ENCODE measurements at places on chromosomes 2 and 18.

- no peak for DNase-seq
These were observed 327.1 kb upstream of the CDH2 start for GRCh38 chr18:28504066-28504465.

GRCh38 chr2:197711578-197711977, 6.4 kb downstream of the MARS2 start:
- no peak for DNase-seq

DNA sequence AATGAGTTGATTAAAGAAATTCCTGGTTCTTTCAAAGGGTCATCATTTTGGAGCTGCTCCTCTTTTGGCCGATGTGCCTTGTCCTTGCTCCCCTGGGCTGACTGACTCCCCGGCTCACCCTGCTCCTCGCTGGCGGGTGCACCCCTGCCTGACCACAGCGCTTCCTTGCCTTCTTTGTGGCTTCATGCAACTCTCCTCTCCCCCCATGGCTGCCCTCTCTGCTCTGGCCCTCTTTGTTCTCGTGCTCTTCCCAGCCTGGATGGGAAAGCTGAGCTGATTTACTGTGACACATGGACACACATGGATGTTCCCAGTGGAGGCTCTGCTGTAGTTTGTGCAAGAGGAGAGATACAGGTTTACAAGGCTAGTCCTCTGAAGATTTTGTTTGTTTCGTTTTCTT, 234.6 kb downstream of the HAUS1 start:
- no peak for DNase-seq

DNA sequence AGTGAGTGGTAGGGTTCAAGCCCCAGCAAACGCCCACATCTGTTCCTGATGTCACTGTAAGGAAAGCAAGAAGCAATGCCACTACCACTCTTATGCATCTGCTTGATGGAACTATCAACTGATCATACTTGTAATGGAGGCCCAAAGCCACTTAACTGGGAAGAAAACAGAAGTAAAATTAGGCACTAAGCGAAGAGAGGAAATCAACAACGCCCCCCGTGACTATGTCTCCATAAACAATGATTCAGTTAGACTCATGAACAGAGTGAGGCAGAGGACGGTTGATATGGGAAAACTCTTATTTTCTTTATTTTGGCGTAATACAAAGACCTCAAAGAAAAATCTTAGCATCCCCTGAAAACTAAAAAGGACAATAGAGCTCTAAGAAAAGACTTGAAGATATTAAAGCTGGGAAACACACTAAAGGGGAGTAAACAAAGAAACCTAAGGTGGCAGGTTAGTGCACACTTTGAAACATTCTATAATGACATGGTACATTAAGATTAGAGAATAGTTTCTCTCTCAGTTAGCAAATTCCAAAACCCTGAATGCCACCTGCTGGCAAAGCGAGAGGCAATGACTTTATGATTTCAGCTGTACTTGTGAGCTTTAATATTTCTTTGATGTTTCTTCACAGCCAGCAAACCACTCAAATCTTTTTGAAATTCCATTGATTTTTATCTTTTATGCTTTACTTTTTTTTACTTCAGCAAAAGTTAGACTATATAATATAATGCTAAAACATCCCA, 86.5 kb downstream of the LRP2 start:
- DNase-seq: no peak

GRCh38 chr2:19989342-19989666, 601 bp downstream of the WDR35 start:
- DNase-seq: no peak

DNA sequence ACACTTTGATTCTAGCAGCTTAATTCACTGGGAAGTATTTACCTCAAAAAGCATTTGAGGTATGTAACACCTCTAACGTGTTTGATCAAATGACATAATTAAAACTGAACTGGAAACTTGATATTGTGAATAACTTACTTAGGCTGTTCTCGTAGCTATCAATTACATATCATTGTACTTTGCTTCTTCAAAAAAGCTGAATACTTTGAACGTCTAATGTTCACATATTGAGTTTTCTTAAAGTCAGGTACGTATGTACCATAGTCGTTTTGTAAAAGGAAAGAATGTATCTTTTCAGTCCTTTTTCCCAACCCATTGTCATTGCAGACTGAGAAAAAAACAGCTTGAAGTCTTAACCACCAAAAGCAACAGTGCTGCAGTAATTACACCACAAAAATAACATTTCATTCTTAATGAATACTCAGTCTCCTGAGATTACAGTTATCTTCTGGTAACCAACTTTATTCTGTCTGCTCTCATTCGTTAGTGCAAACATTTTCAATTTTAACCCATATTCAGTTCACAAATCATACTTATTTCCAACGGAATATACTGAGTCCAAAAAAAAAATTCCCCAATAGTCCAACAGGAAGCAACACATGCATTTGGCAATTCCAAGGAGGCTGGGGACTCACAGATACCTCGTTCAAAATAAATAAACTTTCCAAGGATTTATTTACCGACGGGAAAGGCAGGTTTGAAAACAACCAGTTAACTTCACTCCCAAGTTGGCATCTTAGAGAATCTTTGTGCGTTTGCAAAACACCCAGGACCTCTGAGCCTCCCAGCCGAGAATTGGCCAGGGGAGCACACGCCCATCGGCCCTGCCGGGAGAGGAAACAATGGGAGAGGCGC, 1.1 kb downstream of the CHN1 start:
- DNase-seq: no peak

DNA sequence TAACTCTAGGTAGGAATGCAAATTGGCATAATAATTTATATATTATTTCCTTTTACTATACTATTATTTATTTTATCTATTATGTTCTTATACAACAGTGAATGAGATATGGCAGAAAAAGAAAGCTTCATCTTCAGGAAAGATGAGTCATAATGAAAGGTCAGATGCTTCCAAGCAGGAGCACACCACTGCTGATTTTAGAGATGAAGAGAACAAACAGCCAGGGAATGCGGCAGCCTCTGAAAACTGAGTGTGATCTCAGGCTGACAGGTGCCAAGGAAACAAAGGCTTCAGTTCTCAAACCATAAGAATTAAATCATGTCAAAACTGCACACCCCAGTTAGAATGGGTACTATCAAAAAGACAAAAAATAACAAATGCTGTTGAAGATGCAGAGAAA, 149.0 kb downstream of the CCDC178 start:
- DNase-seq: no peak

DNA sequence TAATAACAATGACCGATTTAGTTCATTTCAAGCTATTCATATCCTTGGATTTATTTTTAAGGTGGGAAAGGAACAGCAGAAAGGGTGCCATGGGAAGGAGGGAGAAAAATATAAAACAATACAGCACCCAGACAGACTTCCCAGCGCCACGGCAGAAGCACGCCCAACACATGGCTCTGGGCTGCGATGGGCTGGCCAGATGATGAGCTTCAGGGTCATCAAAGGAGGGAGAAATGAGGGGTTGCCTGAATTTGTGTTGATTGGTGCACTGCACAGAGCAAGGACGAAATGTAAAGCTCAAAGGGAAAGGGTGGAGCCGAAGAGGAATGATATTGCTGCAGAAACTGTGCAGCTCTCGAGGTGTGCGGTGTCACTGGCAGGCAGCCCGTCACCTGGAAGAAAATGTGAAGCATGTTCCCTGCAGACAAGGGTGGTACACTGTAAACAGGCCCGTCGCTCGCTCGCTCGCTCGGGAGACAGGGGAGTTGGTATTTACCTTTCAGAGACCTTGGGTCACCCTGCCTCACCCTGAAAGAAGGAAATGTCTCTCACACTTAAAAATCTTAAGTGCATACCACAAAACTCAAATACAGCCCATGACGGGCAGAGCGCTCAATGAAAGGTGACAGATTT, 195.5 kb upstream of the CTAGE1 start:
- no peak for DNase-seq

DNA sequence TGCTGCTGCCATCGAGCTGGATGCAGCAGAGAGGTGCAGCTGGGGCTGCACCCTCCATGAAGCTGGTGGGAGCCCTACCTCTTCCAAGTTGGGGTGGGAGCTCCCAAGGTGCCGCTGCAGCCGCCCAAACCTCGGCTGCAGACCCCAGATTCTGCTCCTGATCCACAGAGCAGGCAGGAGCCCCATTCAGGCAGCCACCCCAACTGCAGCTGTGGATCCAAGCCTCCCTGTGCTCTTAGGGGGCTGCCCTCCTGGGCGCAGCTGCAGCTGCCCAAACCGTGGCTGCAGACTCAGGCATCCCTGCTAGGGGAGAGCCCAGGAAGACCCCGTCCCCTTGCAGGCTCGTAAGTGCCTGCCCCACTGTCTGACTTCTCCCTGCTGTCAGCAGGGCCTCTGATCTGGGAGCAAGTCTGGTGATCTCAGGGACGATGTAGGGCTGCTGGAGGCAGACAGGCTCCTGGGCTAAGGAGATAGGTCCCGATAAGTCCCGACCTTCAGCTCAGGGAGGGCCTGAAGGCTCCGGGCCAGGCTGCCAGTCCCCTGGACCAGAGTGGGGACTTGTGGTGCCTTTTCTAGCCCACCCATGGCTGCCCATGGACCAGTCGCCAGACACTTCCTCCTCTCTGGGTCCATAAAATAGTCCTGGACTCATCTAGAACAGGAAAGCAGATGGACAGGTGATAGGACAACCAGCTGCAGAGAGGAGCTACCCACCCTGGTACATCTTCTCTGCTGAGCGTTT, 767.1 kb upstream of the CDH7 start:
- no peak for DNase-seq

GRCh38 chr2:189369566-189369965, 71.7 kb upstream of the WDR75 start:
- DNase-seq: no peak

GRCh38 chr2:174586418-174587295, 10.9 kb downstream of the WIPF1 start:
- DNase-seq: no peak

DNA sequence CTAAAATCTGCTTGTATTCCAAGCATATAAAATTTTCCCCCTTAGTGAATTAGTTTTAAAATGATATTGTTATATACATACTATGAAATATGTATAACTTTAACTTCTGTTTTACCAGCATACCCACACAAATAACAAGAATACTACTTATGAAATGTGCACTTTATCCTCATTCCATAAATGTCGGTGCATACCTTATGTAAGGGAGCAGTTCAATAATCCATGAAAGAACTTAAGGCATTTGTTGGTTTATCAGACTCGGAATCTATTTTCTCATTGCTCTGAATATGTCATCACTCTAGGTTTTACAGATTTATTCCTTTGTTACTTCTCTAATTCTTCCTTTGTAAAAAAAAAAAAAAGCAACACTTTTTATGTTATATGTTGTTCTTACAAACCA, 12.5 kb upstream of the MFF start:
- no peak for DNase-seq

DNA sequence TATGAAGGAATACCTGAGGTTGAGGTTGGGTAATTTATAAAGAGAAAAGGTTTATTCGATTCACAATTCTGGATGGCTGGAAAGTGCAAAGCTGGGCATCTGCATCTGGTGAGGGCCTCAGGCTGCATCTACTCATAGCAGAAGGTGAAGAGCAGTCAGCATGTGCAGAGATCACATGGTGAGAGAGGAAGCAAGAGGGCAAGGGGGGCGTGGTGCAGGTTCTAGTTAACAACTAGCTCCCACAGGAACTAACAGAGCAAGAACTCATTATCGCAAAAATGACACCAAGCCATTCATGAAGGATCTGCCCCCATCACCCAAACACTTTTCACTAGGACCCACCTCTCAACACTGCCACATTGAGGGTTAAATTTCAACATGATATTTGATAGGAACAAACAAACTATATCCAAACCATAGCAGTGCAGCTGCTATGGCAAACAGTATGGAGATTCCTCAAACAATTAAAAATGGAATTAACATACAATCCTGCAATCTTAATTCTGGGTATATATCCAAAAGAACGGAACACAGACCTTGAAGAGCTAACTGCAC, 72.8 kb upstream of the LDLRAD4 start:
- DNase-seq: no peak

DNA sequence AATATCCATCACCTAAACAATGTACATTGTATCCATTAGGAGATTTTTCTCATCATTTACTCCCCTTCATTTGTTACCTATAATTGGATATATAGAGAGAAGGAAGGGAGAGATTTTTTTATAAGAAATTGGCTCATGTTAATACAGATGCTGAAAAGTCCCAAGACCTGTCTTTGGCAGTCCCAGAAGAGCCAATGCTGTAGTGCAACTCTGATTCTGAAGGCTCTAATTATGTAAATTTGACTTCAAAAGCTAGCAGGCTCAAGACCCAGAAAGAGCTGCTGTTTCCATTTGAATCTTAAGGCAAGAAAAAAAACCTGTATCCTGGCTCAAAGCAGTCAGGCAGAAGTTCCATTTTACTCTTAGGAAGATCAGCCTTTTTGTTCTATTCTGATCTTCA, 1245.5 kb upstream of the FAM98A start:
- no peak for DNase-seq

GRCh38 chr2:143321994-143322393, 192.8 kb downstream of the ARHGAP15 start:
- DNase-seq: no peak

DNA sequence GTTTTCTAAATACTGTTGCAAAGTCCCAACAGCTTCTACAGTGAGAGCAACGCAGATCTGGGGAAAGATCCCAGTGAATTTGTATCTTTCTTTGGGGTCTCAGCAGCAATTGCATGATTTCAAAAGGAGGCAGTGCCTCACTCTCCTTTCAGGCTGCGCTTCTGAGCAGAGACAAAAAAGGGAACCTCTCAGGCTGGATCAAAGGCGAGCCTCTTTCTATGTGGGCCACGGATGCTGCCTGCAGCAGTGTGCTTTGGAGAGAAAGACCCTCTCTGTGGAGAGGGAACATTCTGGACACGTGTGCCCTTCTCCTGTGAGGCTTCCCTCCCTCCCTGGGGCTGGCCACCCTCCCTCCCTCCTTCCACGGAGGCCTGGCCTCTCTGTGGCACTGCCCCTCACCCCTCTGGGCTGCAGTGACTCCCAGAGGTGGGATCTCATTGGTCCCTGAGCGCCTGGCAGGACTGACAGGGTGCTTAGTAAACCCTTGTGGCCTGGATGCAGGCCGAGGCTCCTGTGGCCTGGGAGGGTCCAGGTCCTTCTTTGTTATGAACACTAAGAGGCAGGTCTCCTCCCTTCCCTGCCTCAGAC, 21.6 kb upstream of the PDIA6 start:
- no peak for DNase-seq

GRCh38 chr18:70578480-70578879, 289.6 kb downstream of the SOCS6 start:
- DNase-seq: no peak

GRCh38 chr18:76672627-76673026, 149.7 kb upstream of the ZNF236 start:
- DNase-seq: no peak

GRCh38 chr18:27845897-27846296, 331.0 kb downstream of the CDH2 start:
- no peak for DNase-seq

DNA sequence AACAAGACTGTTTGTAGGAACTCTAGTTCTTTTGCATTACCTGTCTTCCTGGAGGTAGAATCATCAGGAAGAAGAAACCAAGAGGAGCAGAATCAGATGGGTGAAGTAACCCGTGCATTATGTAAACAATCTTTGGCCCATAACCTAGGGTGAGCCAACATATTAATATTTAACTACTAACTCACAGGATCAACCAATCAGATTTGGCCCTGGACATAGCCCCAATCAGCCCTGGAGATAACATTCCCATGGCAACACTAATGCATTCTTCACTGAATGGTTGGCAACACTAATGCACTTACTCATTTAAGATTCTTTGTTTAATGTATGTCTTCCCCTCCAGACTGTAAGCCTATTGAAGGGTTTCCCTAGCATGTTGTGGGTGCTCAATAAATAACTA, 72.0 kb upstream of the CTAGE1 start:
- no peak for DNase-seq
